ENCODE measurements at places on chromosomes 1 and 21.

DNA sequence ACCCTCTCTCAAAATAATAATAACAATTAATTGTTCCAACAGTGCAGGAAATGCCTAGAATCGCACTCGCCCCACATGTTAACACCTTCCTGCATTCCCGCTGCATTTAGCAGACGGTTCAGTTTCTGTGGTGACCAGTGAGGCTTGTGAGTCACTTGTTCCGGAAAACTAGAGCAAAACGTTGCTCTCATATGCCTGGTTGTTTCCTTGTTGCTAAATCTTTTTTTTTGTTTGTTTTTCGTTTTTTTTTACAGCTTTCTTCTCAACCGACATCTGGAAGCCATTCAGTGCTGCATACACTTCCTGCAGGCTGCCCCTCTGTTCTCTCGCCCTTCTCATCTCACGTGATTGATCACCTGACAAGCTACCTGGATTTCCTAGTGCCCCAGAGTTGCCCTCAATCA lies 56.9 kb upstream of the TMPRSS2 start:
- H3K4me3 ChIP-seq: no peak overlapping the region
- H3K36me3 ChIP-seq: no peaks in the 10 kb centered on the region
- no peak for DNase-seq
- H3K4me1 ChIP-seq: peaks cover 6% of the 10 kb centered on the region
- no peaks in the 10 kb centered on the region for H3K27me3 ChIP-seq

DNA sequence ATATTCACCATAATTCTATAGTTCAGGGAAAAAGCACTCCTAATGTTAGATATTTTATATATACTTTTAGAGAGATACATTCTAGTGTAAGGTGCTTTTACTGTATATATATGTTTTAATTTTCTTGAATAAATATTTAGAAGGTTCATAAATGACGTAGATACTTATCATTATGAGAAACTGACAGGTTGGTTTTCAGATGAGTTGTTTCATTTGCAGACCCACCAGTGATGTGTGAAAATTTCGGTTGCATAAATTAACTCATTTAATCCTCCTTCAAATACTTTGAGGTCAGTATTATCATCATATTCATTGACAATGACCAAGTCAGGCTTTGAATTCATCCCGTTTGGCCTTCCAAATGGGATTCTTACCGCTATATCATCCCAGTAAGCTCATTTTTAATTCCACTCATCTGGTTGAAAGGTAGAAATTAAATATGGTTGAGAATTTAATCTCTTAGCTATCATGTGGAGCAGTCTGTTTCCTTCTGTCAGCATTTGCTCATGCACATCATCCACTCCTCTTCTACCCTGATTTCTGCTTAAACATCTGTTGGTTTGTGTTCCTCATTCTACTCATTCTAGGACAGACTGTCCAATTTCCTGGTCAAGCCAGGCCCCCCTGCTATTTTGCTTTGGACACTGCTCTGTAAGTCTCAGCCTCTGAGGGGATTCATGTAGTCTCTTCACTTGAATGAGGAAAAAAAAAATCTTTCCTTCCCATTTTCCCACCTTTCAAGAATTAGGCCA lies 1156.6 kb downstream of the PLA2G4A start:
- H3K27ac ChIP-seq: no peak overlapping the region
- H3K4me3 ChIP-seq: no peak overlapping the region
- no peaks in the 10 kb centered on the region for H3K4me1 ChIP-seq
- H3K27me3 ChIP-seq: no peaks in the 10 kb centered on the region
- H3K36me3 ChIP-seq: no peaks in the 10 kb centered on the region

- DNase-seq: no peak
- no peaks in the 10 kb centered on the region for H3K4me1 ChIP-seq
- H3K27ac ChIP-seq: no peak overlapping the region
- no peaks in the 10 kb centered on the region for H3K36me3 ChIP-seq
- H3K27me3 ChIP-seq: peaks cover 3% of the 10 kb centered on the region
- no peak overlapping the region for H3K4me3 ChIP-seq
Observed at GRCh38 chr1:169009666-169010065, 96.8 kb upstream of the ATP1B1 start.

GRCh38 chr1:147608596-147608995 lies 61.7 kb downstream of the ACP6 start:
- H3K4me3 ChIP-seq: no peak overlapping the region
- H3K36me3 ChIP-seq: peaks cover 28% of the 10 kb centered on the region
- H3K4me1 ChIP-seq: no peaks in the 10 kb centered on the region
- H3K27me3 ChIP-seq: no peaks in the 10 kb centered on the region
- H3K27ac ChIP-seq: no peak overlapping the region

GRCh38 chr1:167635156-167635648 lies 5.2 kb downstream of the RCSD1 start:
- no peak overlapping the region for H3K4me3 ChIP-seq
- no peak overlapping the region for H3K27ac ChIP-seq

DNA sequence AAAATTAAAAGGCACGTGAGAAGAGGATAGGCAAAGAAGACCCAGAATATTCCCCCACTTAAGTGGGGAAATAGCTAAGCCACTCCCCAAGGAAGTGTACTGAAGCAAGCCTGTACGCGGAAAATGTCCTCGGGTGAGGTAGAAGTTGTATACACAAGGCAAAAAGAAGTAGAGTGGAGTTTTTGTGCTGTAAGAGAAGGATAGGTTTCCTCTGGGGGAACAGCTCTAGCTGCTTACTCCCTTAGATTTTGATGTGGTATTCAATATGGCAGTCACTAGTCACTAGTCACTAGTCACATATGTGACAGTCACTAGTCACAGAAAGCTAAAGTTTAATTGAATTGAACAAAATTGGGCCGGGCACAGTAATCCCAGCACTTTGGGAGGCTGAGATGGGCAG lies 7.6 kb downstream of the TXNIP start:
- H3K36me3 ChIP-seq: peaks cover 25% of the 10 kb centered on the region
- H3K27me3 ChIP-seq: no peaks in the 10 kb centered on the region
- H3K4me3 ChIP-seq: no peak overlapping the region
- DNase-seq: no peak

- peaks cover 40% of the 10 kb centered on the region for H3K27me3 ChIP-seq
- H3K36me3 ChIP-seq: no peaks in the 10 kb centered on the region
- DNase-seq: peak; percentile 50
- peak overlapping the region; percentile 59 for H3K4me3 ChIP-seq
Observed at GRCh38 chr1:14923727-14924452, 229.7 kb upstream of the TMEM51 start.

DNA sequence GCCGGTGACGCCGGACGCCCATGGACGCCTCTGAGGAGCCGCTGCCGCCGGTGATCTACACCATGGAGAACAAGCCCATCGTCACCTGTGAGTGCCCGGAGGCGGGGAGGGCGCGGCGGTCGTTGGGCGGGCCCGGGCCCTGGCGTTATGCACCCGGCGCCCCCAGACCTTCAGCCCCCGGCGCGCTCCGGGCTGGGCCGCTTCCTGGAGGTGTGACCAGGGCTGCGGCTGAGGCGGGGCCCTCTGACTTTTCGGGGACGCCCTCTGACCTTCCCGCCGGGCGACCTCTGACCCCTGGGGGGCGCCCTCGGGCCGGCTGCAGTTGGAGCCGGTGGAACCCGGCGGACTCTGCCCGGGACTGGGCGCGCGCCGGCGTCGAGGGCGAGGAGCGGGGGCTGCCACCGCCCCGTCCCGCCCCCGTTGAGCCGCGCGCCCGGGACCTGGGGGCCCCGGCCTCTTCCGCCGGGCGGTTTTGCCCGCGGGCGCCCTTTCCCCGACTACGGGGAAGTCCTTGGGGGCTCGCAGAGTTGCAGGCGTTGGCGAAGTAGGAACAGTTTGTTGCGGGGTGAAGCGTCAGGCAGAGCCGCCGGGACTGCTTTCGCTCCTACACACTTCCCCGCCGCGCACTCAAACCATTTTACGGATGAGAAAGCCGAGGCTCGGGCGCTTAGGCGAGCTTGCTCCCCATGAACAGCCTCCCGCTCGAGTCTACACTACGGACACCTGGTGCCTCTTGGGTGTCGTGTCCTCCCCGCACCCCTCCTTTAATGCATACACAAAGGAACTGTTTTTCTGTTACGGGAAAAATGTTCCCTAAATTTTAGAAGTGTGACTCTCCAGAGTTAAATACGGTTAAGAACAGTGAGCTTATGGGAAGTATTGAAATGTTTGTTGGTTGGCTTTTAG lies 618 bp downstream of the TRAPPC10 start:
- peak; percentile 86 for DNase-seq
- peak overlapping the region; percentile 87 for H3K4me3 ChIP-seq
- peaks cover 14% of the 10 kb centered on the region for H3K36me3 ChIP-seq
- no peaks in the 10 kb centered on the region for H3K27me3 ChIP-seq
- peak overlapping the region; percentile 85 for H3K27ac ChIP-seq

- no peak overlapping the region for H3K27ac ChIP-seq
- DNase-seq: no peak
- no peak overlapping the region for H3K4me3 ChIP-seq
- peaks cover 32% of the 10 kb centered on the region for H3K4me1 ChIP-seq
Observed at GRCh38 chr21:37435711-37436110, 69.1 kb downstream of the DYRK1A start.

DNA sequence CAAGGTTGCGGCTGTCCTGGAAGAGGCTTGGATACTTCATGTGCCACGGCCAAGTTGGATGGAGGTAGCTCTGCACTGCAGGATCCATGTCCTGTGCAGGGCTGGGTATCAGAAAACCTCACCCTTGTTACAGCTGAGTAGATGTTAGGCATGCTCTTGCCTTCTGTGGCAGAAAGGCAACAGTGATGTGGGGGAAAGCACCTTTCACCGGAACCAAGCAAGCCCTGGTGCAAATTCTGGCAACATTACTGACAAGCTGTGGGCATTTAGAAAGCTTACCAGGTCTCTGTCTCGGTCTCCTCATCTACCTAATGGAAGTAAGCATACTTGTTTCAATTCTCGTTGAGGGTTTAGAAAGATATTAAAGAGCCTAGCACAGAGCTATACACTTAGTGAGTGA lies 14.5 kb upstream of the CDCA8 start:
- no peak overlapping the region for H3K4me3 ChIP-seq
- H3K27me3 ChIP-seq: peaks cover 22% of the 10 kb centered on the region
- H3K4me1 ChIP-seq: peaks cover 25% of the 10 kb centered on the region
- H3K27ac ChIP-seq: no peak overlapping the region
- DNase-seq: no peak

DNA sequence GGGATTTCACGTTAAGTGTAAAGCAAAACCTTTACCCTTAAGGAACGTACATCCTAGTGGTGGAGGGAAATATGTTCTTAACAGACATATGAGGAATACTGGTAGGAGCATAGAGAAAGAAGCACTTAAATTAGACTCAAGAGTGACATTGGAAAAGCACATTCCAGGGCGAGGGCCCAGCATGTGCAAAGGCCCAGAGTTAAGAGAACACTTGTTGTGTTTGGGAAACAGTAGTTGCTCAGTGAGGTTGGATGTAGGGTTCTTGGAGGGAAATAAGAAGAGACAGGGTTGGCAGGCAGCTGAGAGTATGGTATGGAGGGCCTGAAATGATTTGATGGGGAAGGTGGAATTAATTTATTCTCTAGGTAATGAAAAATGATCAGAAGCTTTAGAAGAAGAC lies 115.5 kb downstream of the CNIH3 start:
- no peak for DNase-seq
- H3K4me3 ChIP-seq: no peak overlapping the region
- no peak overlapping the region for H3K27ac ChIP-seq
- H3K4me1 ChIP-seq: peaks cover 18% of the 10 kb centered on the region
- H3K27me3 ChIP-seq: peaks cover 4% of the 10 kb centered on the region

DNA sequence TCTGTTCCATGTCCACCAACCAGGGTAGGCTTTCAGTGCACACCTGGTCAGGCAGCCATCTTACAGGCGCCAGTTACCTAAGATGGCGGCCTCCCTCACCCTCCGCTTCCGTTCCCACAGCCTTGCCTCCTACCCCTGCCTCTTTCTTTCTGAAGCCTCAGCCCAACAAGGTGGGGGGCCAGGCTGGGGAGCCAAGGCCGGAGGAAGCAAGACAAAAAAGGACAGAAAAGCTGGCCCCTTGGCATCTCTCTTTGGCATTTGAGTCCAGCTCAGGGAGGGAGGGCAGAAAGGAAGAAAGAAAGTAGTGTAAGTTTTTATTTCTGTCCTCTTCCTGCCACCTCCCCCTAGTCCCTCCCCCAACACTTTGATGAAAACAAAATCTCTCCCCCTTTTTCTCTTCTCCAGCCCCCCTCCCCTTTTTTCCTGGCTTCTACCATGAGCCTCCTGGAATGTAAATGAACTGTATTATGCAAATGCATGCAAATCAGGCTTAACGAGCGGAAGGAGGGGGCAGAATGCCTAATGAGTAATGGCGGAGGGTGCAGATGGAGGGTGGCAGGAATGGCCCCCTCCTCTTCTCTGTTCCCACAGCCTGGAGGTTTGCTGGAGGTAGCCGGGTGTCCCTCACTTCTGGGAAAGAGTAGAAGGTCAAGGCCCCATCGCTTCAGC lies 43.8 kb downstream of the RHBG start:
- no peak overlapping the region for H3K27ac ChIP-seq
- H3K4me1 ChIP-seq: no peaks in the 10 kb centered on the region
- no peak for DNase-seq

DNA sequence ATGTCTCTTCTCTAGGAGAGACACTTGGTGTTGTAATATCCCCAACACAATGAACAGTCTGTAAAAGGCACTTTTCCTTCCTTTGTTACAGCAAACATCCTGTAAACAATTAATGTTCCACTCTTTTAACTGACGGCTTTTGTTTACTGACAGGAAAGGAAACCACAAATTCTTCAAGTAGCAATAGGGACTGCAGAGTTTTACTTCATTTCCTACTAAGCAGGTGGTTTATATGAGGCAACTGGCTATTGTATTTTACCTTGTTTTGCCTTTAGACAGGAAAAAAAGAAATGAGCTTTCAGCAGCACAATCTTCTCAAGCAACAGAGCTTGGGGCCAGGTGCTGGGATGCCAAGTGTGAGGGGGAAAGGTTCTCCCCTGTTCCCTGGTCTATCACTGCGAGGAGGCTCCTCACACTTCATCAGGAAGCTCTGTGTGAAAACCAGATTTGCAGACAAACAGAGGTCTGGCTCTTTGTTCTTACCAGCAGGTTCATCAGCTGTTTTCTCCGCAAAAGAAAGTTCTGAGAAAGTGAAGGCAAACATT lies 51.2 kb downstream of the SIPA1L2 start:
- peak overlapping the region; percentile 52 for H3K4me3 ChIP-seq
- peaks cover 60% of the 10 kb centered on the region for H3K4me1 ChIP-seq
- no peaks in the 10 kb centered on the region for H3K27me3 ChIP-seq
- peak overlapping the region; percentile 91 for H3K27ac ChIP-seq
- peaks cover 10% of the 10 kb centered on the region for H3K36me3 ChIP-seq

- H3K4me1 ChIP-seq: peaks cover 25% of the 10 kb centered on the region
- DNase-seq: no peak
- H3K4me3 ChIP-seq: no peak overlapping the region
- H3K27me3 ChIP-seq: peaks cover 7% of the 10 kb centered on the region
Observed at GRCh38 chr1:221439747-221440501, 302.0 kb downstream of the DUSP10 start.
